Left lung (tissue), 14 donors: ENCODE measurements at places on chromosomes 7 and 10. TPM values are rescaled to one million over a fixed set of nuclear protein-coding genes. Genes with fewer than 3 reads are reported as not detected.

- H3K36me3 ChIP-seq = no peaks in the 10 kb centered on the region
- H3K27me3 ChIP-seq = no peaks in the 10 kb centered on the region
- DNase-seq = no peak
- no peak overlapping the region for H3K27ac ChIP-seq
- peaks cover 26% of the 10 kb centered on the region for H3K4me1 ChIP-seq
These were observed 64.0 kb upstream of the KLF6 start for GRCh38 chr10:3848775-3849635.

The BET1 gene
- total RNA-seq = 30.3 TPM

The CYP2E1 gene
- 0.68 TPM for total RNA-seq

The PDE1C gene
- 13.8 TPM for total RNA-seq

The SMIM30 gene
- 50.8 TPM for total RNA-seq

The IDI2 gene
- total RNA-seq = not detected
